NCI-H774 (cell line): ENCODE measurements at places on chromosomes 12 and 14.
A peak's percentile ranks its signal among the peaks of the same experiment; 100 is the strongest.

- DNase-seq = peak; percentile 15
Measured at GRCh38 chr14:75709207-75709812, 48.3 kb downstream of the TTLL5 start.

DNA sequence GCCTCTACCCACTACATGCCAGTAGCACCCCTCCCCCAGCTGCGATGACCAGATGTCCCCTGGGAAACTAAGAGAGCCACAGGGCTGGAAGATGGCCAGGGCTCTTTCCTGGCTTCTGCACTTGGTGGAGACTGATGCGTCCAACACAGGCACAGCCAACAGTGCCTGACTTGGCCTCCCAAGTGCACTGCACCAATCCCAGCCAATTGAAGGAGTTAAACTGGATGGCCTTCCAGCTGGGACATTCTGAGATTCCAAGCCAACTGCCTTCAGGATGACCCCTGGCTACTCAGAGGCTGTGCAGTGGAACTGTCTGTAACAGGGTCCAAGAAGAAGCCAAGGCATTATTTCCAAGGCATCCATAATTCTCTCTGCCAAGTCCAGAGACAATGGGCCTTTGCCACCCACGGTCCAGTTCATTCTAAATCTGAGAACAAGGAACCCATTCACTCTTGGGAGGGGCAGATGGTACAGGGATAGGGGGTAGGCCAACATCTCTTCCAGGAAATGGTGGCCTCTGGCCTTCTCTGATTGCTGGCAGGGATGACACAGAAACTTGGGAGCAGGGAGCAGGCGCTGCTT lies 35.2 kb downstream of the PRIMA1 start:
- no peak for DNase-seq

DNA sequence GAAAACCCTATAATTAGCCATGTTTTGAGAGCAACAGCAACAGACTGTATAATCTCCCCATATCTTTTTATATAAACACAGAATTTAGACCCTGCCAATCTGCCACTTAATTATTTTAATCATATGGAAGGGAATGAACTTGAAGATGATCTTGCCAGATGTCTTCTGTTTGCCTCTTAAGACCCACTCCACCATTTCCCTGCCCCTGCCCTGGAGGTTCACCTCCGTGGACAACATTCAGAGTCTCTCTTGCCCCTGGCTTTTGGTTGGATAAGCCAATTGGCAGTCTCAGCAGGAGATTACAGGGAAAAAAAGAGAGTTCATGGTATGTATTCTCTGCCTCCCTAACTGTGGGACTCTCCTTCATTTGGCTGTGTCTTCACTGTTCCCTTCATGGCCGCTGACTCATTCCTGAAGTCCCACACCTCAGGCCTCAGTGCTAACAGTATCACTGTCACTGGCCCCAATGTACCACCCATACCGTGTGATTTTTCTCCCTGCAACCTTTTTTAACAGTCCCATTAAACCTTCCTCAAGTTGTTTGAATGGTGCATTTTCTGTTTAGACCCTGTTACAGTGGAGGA lies 184.8 kb downstream of the PIK3C2G start:
- no peak for DNase-seq

DNA sequence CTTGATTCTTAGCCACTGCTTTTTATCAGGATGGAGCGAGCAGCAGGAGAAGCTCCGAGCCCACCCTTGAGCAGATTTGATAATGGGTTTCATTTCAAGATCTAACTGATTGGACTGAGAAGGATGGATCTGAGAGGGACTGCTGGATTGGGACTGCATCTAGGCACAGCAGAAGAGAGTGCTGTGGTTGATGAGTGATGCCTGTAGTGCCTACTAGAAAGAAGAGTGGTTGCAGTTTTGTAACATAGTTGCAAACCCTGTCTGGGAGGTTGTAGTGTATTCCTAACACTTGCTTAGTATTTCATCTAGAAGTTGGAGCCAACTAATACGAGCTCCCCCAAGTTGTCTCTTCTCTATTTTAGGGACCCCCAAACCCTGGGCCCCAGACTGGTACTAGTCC lies 88.7 kb downstream of the ASCL1 start:
- DNase-seq = no peak

DNA sequence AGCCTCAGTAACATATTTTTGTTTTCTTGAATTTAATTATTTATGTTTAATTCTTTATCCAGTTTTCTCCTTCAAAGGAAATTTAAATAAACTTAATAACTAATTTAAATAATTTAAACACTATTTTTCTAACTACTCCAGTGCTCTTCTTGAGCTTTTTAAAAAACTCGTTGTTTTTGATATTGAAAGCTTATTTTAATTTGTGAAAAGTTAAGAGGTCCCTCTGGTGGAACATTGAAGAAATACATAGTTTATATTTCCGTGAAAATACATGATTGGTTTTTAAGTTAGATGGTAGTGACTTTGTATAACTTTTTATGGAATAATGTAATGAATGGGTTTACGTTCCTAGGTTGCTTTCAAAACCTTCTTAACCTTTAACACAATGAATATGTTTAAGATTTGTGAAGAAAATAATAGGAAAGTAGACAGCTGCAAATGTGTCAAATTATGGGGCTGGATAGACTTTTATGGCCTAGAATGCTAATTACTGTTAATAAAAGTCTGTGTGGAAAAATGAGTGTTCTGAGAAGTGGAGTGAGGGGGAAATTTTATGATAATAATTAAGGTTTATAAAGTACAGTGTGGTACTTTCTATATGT lies 45.9 kb upstream of the MSRB3 start:
- peak; percentile 8 for DNase-seq

- no peak for DNase-seq
Measured at GRCh38 chr12:117063162-117063911, 35.9 kb downstream of the TESC start.

GRCh38 chr12:9365296-9365695 lies 157.1 kb upstream of the PZP start:
- DNase-seq = no peak

DNA sequence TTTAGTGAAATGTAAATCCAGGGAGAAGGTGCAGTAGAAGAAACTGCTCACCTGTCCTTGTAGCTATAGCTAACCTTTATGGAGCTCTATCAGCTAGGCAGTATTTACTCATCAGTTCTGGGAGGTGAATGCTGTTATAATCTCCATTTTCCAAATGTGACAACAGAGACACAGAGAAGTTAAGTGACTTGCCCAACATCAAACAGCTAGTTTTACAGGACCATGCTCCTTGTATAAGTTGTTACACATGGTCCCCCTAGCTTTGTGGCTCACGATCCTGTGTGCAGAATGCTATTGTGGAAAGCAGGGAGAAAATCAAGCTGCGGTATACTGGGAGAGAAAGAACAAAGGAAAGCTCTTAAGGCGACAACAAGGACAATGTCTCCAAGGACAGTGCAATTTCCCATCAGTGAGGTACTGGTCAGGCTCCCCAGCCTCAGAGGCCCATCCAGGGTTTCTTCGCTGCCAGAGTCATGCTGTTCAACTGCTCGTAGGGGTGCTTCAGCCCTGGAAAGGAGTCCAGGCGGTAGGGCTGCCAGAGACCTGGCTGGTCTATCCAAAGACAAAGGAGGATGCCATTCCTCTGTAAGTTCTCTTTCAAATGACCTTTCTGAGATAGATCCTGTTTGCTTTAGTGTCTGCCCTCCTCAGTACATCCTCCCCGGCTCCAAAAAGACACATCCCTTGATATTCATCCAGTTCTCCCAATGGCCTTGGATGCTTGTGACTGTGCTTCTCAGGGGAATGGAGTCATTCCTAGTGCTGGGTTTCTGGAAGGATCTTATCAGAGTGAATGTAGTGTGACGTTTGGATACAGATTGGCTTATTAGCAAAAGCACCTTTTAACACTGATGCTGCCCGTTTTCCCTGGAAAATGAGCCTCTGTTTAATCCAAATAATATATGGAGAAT lies 95.5 kb downstream of the ARF6 start:
- DNase-seq = no peak

DNA sequence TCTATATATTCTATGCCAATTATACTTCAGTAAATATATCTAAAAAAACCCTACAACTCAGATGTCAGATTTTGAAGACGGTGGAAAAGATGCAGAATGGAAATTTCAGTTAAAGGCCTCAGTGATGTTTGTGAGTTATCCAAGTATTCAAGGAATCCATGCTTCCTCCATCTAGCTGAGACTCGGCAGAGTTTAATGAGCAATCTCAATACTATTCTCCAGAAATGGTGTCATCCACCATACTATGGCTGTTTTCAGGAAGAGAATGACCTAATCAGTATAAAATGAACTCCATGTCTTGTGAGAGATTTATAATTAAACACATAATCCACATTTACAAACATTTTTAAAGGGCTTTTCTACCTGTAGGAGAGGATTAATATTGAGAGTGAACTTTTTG lies 66.0 kb downstream of the KLHL28 start:
- DNase-seq = no peak
